ENCODE measurements at places on chromosomes 5 and 9.

DNA sequence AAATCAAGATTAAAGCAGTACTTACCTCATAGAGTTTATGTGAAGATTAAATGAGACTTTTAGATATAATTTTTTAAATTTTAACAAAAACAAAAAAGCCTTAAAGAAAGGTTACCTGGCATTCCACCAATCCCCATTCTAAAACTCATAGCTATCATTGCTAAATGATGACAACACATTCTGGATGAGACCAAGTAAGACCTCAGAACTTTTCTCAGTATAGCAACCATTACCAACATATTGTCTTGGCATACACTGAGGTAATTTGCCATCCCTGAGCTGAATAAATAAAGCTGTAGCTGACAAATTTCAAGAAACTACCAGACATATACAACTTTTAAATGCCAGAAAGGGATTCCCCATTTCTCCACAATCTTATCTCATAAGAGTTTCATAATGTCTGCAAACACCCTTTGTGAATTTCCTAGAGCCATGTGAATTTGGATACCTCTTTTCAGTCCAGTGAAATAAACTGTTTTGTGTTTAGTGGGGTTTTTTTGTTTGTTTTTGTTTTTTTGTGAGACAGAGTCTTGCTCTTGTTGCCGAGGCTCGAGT is 29.5 kb downstream of the RANBP3L start:
- no peak for DNase-seq

GRCh38 chr5:179275941-179276837 is 69.1 kb downstream of the ADAMTS2 start:
- DNase-seq = no peak

GRCh38 chr5:1878050-1878849 is 4.5 kb downstream of the IRX4 start:
- no peak for DNase-seq

DNA sequence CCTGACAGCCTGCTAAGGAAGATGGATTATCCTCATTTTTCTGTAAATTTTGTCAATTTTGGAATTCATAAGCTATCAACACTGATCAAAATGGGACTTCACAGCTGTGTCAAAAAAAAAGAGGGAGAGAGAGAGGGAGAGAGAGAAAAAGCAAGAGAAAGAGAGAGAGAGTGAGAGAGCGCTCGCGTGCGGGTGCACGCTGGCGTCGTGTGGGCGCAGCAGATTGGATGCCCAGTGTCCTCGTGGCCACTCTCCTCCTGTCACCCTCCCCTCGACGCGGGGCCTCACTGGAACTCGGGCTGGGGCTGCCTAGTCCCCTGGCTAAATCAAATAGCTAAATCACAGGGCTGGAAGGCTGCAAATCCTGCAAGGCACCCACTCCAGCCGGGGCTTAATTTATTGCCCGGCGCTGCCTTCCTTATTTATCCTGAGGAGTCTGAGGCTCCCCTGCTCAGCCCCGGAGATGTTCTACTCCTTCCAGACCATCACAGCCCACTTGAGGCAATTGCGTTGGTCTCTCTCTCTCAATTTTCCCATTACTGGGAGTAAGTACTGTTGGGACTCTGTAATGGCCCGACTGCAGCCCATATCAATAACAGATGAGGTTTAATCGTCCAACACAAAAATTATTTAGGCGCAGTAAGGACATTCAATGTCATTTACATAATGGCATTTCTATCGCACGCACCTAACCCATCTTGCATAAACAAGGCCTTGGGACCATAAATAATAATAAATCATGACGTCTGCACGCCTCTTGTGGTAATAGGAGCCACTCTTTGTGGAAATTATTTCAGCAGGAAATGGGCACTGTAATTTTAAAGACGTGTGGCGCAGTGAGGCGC is 94.2 kb downstream of the PAX5 start:
- no peak for DNase-seq

GRCh38 chr5:151504006-151504405 is 56.6 kb downstream of the SLC36A1 start:
- no peak for DNase-seq
